ENCODE measurements at places on chromosomes 4 and X.

- no peak for DNase-seq
These were observed 38.0 kb downstream of the NUP62CL start for GRCh38 chrX:107168257-107168656.

DNA sequence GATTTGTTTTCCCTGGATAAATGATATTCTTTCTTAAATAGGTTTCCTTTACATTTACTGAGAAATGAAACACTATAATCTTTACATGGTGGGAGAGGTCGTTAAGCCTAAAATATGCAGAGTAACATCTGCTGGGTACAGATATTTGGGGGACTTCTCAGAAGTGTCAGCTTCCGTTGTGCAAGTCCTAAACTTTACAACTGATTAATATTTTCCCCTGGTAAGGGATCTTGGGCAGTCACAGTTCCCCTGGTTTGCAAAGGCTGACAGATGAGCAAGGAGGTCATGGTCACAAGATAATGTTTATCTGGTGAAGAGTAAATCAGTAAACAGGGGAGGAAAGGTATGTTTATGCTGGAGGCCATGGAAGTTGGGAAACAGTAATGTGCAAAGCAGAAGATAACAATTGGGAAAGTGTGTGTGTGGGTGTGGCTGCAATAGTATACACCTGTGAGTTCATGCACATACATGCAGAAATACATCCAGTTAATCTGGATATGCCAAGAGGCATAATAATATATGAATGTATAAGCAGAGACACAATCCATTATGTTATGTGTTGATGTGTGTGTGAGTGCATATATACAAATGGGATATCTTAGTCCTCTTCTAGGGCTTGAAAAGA lies 508.2 kb upstream of the FAM241A start:
- DNase-seq, result no peak

DNA sequence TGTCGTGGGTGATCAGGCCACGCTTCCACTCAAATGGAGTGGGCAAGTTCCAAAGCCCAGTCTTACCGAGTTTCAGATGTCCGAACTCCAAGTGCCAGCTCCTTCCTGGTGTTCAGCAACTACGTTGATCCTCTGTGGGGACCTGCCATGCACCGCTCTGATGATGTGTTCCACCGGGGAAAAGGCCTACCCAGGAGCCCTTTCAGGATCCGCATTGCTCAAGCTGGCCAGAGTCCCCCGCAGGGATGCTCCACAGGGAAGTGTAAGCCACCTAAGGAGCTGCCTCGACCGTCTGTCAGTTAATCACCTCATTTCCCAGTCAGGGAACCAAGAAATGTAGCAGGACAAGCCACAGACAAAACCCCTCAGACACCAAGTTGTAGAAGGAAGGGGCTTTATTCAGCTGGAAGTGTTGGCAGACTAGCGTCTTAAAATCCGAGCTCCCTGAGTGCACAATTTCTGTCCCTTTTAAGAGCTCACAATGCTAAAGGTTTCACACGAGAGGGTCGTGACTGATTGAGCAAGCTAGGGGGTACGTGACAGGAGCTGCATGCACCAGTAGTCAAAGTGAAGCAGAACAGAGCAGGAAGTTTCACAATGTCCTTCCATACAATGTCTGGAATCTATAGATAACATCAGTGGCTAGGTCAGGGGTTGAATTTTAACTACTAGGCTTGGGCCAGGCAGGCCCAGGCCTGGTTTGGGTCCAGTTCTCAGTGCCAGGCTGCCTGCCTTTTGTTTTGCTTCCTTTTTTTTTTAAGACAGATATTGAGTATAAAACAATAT lies 126.2 kb upstream of the ZDHHC15 start:
- DNase-seq, result no peak

DNA sequence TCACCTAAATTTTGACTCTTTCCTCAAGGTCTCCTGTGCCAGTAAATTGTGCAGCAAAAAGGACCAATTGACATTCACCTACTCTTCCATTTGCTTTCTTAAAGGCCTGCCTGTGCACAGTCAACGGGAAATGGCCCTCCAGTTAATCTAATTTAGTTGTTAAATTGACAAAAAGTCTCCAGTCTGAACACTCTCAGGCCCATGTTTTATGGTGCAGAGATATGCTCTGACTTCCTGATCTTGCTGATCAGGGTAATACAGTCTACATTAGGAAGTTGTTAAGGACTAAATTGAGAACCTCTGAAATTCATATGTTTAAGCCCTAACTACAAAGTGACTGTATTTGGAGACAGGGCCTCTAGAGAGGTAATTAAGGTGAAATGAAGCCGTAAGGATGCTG lies 133.6 kb upstream of the IL15 start:
- DNase-seq, result no peak

DNA sequence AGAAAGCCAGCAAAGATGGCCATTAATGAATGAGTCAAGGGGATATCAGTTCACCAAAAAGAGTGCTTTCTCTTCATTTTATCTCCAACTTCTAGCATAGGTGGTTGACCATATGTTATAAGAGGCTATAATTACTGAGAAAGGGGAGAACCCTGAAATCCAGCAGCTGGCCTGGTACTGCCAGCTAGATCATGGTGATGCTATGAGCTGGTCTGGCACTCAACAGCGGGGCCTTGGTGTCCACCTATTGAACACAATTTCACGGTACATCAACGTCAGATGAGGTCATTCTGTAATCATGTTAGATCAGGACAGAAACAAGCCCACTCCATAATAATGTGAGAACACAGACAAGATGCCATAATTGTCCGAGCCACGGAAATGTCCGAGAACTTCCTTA lies 1644.8 kb upstream of the PCDH7 start:
- no peak for DNase-seq

GRCh38 chrX:66046612-66047235 lies 6.8 kb upstream of the VSIG4 start:
- no peak for DNase-seq

Data from hippocampal formation (tissue), 2 donors.